ENCODE measurements at places on chromosomes 1 and 21.
A peak's percentile ranks its signal among the peaks of the same experiment; 100 is the strongest.

DNA sequence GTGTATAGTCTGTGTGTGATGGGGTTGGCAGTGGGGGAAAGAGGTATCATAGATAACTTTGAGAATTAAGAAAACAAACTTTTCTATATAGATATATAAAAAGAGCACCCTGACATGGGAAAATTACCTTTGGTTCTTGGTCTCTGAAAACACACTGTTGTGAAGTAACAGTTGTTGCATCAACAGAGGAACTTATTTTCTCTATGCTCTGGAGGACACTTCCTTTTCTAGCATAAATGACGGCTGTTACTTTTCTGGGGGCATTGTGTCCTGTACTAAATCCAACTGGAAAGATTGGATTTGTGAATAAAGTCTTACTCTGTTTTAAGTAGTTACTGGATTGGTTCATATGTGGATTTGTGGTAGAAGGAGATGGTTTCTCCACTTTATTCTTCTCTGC is 12.6 kb downstream of the LRIF1 start:
- no peak for DNase-seq

DNA sequence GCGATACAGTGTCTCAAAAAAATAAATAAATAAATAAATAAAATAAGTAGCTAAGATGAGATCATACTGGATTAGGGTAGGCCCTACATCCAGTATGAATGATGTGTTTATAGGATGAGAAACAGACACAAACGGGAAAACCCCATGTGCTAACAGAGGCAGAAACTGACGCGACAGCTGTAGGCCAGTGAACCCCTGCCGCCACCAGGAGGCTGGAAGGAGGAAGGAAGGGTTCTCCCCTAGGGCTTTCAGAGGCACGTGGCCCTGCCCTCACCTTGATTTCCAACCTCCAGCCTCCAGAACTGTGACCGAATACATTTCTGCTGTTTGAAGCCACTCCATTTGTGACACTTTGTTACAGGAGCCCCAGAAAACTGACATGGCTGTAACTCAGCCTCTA is 38.5 kb downstream of the CHD5 start:
- no peak for DNase-seq

GRCh38 chr1:156935505-156936128 is 15.2 kb downstream of the LRRC71 start:
- no peak for DNase-seq

DNA sequence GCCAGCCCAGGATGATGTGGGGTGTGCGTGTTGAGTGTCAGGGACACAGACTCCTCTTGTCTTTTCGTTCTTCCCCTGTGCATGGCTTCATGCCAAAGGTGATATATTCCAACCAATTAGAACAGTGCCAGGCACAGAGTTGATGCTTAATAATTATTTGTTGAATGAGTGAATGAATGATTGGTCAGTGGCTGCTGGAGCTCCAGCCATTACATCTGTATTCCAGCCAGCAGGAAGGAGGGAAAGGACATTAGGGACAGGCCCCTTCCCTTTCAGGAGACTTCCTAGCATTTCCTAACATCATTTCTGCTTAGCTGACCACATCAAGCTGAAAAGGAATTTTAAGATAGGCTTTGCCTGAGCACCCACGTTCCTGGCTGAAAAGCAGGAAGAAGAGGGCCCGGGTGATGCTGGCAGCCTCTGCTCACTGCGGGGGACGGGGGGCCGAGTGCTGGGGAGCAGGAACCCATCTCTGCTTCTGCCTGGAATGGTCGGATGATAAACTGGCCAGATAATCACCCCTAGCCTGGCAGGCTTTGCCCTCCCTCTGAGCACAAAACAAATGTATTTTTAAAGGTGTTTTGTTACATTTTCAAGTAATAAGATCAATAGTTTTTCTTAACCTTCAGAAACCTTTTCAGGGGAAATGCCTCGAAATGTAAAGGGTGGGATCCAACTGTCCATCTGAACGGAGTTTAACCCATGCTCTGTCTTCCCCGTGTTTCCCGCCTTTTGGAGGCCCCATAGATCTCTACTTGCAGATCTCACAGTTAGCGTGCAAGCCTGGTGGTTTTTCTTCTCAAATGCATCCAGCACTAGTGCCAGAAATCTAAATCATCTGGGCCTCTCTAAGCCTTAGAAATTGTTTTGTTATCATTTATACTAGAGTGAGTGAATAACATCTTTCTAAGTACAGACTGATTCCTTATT is 39.0 kb downstream of the SLC37A1 start:
- DNase-seq: no peak

DNA sequence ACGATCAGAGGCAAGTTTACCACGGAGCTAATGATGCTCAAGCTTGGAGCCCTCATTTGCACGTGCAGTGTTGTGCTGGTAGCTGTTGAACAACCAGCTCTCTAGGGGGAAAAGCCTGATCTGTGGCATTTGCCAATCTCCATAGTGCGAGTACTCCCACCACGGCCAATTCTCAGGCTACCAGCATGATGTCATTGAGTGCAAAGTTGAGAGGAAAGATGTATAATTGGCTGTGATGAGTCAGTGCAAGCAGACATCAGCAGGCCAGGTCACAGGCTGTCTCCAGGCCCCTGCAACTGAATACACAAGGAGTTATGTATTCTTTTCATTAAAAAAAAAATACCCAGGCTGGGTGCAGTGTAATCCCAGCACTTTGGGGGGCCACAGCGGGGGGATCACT is 233.1 kb upstream of the VAMP3 start:
- DNase-seq: no peak

- no peak for DNase-seq
Measured at GRCh38 chr1:117930484-117930883, 945 bp downstream of the WDR3 start.

DNA sequence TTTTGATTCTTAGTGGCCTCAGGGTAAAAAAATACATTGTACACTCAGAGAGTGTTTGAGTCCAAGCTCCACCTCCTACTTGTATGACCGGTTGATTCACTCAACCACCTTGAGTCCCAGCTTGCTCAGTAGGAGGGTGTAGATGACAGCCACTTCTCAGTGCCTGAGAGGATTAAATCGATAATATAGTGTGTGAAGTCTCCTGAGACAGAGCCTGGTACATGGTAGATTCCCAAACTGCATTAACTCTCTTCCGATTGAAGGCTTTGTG is 38.4 kb downstream of the NCMAP start:
- peak; percentile 10 for DNase-seq

- no peak for DNase-seq
Measured at GRCh38 chr1:214330715-214331114, 49.8 kb downstream of the SMYD2 start.

DNA sequence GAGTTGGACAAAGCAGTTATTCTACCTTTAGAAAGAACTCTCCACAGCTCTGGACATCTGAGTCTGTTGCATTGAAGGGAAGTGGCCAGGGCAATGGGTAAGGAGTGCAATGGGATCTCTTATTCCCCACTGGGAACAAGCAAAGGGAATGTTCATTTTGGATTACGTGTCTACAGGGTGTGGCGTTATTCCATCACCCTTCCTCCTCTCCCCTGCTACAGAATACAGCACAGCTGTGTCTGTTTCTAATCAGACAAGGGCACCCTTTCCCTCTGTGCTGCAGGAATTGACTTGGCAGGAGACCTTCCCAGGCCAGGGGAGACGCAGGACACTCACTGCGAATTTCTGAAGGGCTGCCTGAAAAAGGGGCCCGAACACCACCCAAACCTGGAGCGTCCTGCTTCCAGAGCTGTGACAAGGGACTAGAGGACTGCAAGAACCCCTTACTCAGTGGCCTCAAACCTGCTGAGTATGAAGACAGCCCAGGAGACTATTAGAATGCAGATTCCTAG is 163.6 kb upstream of the RAB4A start:
- DNase-seq: no peak

DNA sequence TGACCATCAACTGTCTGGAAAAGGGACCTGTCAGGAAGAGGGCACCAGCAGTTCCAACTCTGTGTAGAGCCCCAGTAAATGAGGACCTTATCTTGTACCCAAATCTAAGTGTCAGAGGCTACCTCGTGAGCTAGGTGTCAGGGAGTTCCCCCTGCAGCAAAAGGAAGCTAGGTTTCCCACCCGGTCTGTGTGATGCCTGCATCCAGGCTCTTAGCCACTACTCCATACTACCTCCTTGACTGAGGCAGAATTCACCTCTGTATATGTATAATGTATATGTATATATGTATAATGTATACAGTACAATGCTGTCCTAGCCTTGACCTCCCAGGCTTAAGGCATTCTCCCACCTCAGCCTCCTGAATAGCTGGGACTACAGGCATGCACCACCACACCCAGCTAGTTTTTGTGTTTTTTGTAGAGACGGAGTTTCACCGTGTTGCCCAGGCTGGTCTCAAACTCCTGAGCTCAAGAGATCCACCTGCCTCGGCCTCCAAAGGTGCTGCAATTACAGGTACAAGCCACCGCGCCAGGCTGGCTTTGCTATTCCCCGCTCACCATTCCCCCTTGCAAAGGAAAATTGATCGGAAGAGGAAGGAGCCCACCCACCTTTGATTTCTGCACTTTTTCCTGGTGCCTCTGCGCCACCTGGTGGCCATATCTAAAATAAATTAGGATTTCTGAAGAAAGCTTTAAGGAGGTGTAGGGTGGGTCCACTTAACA is 15.7 kb upstream of the LUZP1 start:
- DNase-seq: no peak

GRCh38 chr1:116574581-116575291 is 3.9 kb upstream of the CD58 start:
- DNase-seq: peak; percentile 62

- no peak for DNase-seq
Measured at GRCh38 chr1:92031281-92032110, 1.7 kb downstream of the EPHX4 start.

DNA sequence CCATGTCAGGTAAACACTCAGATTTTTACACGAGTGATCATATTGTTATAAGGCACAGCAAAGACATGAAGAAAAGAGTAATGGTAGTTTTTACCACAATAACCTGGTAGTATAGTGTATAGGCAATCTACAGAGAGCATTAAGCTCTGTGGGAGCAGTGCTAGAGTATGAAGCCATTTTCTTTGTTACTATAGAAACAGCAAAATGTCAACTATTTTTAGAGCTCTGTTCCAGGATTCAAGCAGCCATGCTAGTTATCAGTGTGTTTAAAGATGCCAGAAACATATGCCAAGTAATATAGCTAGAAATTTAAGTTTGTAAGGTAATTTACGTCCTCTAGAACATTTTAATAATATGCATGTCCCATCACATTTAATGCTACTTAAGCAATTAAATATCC is 77.6 kb upstream of the RGS18 start:
- DNase-seq: no peak

- no peak for DNase-seq
Measured at GRCh38 chr1:32242341-32242851, 4.6 kb upstream of the FAM167B start.

GRCh38 chr1:53295726-53296116 is 32.1 kb downstream of the LRP8 start:
- DNase-seq: no peak

- DNase-seq: no peak
Measured at GRCh38 chr1:24888061-24888970, 41.8 kb downstream of the RUNX3 start.

- no peak for DNase-seq
Measured at GRCh38 chr21:34649400-34649799, 19.4 kb upstream of the CLIC6 start.

DNA sequence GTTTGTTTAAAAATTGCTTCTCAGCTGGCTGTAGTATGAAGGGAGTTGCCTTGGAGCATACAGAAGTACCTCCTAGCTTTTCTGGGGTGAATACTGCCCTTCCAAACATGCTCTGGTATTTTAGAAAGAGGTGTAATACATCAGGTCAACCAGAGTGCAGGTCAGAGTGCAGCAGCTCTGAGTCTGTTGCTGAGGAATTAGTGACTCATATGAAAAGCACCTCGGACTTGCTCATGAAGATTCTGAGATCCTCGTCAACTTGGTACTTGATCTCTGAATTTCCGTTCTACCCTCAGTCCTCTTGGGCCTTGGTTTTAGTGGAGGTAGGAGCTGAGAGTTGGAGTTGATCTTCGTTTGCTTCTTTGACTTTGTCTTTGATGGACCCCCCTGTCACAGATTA is 67.3 kb downstream of the NOS1AP start:
- DNase-seq: no peak

DNA sequence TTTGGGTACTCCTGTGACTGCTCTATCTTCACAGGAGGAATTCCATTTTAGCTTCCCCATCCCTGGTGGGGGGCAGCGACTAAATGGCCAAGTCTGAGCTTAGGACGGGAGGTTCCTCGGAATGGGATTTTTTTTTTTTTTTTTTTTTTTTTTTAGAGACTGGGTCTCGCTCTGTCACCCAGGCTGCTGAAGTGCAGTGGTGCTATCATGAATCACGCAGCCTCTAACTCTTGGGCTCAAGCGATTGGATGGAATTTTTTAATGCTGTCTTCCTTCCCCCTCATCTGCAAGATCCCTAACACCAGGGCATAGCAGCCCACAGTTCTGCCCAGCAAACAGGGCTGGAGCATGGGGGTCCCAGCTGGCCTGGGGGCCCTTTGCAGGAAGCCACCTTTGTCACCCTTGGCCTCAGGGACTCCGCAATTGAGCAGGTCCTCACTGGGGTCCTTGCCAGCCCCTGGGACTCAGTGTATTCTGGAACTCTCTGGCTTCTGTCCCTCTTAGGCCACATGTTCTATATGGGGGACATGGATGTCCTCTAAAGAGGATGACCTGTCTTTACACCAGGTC is 13.1 kb upstream of the EDN2 start:
- no peak for DNase-seq

DNA sequence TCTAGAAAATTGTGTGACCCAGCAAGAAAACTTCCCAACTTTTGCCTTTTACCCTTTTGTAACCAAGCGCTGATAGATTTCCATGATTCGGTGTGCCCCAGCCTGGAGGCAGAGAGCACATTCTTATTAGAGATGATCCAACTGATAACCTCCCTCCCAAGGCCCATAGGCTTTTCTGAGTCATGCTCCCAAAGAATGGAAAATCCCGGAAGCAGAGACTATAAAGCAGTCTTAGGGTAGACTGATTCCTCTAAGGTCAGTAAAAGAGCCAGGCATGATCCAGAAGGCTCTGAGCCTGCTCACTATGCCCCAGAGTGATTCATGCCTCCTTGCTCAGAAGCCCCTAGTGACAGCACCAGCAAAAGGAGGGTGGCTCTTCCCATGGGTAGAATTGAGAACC is 4.3 kb downstream of the CAMK1G start:
- no peak for DNase-seq

DNA sequence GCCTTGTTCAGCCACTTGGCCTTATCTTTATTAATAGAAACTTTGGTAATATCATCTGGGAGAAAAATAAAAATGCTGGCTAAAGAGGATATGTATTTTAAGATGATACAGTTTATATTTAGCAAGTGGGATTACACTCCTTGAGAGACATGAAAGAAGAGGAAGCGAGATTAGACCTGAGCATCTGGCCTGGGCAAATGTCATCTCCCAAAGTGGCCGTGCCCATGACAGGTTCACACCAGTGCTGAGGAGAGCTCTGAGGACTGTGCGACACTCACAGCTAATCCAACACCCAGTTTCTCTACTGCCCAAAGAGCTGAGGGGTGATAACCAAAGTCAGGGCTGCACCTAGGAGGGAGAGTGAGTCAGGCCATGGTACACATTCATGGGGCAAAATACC is 121.7 kb upstream of the DUSP10 start:
- DNase-seq: no peak

DNA sequence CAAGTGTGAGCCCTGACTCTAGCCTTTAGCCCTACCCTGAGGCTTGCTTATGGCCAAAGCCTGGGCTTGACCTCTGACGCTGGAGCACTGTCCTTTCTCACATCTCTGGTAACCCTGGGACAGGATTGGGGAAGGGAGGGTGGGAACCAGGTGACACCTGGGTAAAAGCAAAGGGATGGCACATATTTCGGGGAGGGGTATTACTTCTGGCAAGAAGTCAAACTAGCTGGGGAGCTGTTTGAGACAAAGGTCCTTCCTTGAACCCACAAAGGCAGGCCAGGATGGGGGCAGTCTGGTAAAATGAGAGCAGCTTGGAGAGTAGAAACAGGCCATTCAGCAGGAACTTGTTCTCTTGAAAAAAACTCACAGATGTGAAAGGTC is 2.0 kb downstream of the MOB3C start:
- DNase-seq: no peak
